ENCODE measurements at places on chromosomes 5 and 9.
A peak's percentile ranks its signal among the peaks of the same experiment; 100 is the strongest.

DNA sequence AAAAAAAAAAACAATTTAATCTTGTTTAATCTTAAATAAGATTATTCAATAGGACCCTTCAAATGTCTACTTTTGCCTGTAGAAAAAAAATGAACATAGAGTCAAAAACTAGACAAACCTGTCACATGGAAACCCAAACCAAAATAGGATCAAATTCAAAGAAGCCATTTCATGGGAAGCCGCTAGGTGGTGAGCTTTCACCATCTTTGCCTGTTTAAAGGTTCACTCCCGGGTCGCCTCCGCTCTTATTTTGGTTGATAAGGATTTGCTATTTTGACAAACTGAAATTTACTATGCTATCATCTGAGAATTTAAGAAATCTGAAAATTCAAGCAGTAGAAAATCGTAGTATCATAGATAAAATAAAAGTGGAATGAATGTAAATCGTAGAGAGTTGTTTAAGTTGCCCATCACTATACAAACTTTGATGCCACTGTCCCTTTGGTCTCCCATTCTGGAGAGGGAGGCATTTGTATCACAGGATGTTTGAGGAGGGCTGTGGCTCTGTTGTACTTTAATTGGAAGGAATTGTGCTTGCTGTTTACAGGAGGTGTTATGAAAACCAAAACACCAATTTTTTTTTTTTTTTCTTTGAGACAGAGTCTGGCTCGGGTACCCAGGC, 43.5 kb upstream of the DNAH5 start:
- DNase-seq: no peak

DNA sequence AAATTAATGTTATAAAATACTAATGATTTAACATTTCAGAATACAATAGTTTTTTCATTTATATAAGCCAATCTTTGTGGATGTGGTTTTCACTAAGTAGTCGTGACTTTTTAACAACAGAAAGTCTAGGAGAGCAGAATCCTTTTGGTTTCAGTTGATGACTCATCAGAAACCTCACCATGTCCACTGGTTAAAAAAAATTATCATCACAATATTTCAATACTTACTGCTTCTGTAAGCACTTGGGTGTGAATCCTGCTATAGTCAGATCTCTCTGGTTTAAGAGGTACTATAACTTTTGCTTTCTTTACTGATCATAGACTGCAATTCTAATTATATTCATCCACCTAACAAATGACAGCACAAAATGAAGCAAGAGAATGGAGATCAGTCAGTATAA, 77.2 kb downstream of the MRPS30 start:
- DNase-seq: no peak

DNA sequence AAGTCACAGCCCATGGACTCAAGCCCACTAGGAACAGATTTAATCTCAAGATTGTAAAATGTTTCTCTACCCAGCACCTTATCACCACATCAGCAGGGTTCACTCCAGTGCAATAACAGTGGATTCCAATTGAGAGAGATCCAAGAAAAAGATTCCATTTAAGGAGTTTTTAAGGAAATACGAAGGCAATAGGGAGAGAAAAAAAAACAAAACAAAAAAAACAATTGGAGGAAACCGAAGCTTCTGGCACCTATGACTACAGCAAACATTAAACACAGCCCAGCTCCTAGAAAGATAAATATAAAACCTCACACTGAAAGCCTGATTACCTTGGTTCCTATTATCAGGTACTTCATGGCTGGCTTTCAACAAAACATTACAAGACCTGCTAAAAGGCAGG, 192.7 kb downstream of the DAB2IP start:
- DNase-seq: no peak

DNA sequence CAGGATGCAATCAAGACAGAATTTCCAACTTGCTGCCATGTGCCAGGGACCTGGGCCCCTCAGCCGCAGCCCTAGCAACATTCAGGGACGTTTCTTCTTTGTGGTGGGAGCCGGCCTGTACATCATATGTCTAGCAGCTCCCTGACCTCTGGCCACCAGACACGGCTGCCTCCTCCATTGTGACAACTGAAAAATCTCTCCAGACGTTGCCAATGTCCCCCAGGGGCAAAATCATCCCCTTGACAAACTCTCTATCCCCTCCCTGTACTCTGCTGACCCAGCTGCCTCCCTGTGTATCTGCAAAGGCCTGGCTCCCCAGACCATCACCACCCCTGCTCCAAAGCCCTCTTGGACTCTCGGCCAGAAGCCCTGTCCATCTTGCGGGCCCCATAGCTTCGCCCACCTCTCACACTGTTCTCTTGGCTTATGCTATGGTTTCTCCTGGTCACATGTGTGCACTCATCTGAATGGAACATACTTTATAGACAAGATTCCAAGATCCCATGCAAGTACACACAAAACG, 40.8 kb downstream of the BICD2 start:
- no peak for DNase-seq

DNA sequence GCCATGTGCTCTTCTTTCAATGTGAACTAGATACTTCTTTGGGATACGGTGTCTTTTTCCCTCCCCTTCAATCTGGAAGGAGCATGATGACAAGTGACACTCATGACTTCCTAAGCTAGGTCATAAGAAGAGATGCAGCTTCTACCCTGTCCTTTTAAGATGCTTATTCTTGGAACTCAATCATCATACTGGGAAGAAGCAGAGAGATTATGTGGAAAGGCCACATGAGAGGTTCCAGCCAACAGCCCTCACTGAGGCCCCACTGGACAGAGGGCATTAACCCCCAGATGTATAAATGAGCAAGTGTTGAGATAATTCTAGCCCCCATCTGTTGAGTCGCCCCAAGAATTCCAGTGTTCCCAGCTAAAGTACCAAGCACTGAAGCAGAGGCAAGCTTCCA, 29.3 kb upstream of the HTR4 start:
- no peak for DNase-seq

DNA sequence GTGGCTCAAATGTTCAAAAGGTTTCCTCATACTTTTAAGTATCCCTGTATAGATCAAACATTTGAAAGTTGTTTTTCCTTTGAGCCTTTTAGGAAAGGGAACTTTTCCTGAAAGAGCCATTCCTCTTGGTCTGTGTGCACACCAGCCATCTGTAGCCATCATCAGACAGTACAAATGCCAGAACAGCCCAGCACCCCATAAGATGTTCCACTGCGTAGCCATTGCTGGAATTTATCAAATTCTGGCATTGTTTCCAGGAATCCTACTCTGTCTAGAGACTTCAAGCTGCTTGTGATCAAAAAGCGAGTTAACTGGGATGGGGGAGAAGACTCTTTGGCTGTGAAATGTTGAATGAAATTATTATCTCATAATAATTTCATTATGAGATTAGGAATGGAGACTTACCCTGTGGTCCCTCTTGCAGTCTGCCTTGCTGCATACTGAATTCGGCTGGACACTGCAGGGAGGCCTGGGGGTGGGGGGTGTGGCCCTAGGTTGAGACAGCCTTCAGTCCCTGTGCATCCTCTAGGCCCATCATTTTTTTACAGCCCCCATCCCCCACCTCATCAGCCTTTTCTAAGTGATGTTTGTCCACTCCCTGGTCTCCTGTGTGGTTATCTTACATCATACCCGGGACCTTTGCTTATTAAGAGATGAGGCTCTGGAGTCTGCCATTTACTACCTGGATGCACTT, 99.8 kb downstream of the RALGPS1 start:
- DNase-seq: no peak

DNA sequence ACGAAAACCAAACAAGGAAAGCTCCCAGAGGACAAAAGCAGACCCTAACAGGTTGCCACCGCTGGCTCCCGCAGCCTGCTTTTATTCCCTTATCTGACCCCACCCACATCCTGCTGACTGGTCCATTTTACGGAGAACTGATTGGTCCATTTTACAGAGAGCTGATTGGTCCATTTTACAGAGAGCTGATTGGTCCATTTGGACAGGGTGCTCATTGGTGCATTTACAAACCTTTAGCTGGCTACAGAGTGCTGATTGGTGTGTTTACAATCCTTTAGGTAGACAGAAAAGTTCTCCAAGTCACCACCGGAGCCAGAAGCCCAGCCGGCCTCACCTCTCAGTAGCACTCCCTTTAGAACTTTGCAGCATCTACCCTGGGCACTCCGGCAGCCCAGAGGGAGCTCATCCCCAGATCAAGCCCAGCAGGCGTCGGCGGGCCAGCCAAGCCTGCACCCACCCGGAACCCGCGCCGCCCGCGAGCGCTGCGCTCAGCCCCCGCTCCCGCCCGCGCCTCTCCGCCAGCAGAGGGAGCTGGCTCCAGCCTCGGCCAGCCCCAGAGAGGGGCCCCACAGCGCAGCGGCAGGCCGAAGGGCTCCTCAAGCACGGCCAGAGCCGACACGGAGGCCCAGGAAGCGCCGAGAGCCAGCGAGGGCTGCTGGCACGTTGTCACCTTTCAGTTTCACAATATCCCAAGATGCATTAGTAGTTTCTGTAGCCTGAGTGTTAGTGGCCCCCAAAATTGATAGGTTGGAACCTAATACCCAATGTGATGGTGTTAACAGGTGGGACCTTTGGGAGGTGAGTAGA, 35.3 kb upstream of the CLPTM1L start:
- peak; percentile 36 for DNase-seq

DNA sequence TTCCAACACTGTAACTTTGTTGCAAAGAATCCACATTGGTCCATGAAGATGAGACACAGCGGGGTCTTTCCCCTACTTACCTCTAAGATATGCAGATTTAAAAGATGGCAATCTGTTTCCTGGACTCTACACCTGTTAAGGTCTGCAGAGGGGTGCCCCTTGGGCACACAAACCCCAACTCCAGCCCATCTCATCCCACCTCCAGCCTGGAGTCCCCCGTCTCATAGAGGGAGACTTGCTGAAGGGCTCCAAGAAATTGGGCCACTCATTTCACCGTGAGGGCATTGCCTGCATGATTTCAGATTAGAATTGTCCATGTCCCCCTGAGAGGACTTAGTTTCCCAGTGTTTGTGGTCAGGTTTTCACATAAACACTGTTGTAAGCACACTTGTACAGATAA, 365.7 kb downstream of the IRX2 start:
- DNase-seq: no peak

DNA sequence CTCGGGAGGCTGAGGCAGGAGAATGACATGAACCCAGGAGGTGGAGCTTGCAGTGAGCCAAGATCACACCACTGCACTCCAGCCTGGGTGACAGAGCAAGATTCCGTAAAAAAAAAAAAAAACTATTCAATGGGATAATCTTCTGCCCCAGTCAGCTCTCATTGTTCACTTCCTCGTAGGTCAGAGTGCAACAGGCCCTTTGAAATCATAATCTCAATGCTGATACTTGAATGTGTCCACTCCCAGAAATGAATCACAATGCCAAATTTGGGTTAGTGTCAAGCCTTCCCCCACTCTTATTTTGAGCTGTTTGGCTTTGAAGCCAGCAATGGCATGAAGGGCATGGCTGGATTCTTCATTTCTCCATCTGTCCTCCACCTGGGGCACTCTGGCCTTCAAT, 610.3 kb upstream of the KLF4 start:
- no peak for DNase-seq

GRCh38 chr9:82082563-82082962, 94.0 kb downstream of the SPATA31D1 start:
- no peak for DNase-seq

GRCh38 chr9:36843964-36844363, 190.1 kb downstream of the PAX5 start:
- DNase-seq: no peak

Measured in stimulated activated CD4-positive, alpha-beta T cell treated with anti-CD3 and anti-CD28 coated beads, Interleukin-4, amount 100 ng/mL, for 48 hours (primary cell).